ENCODE measurements at places on chromosomes 7 and 10.

GRCh38 chr10:132146271-132146671 lies 40.5 kb upstream of the DPYSL4 start:
- DNase-seq = no peak

DNA sequence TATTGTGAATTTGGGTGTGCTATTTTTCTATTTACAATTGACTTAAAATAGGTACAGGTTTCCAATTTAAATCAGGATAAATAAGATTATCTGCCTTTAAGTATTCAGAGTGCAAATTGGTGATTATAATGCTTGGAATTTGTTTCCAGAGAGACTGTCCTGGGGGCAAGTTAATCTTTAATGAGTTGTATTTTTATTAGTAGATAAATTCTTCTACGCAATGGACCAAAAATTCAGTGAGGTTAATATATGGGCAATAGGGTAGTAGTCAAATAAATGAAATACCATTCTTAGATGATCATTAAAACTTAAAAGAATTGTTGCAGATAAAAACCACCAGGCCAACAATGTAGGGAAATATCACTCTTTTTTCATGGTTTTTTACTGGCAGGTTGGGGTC lies 3.4 kb downstream of the BICC1 start:
- DNase-seq = no peak

DNA sequence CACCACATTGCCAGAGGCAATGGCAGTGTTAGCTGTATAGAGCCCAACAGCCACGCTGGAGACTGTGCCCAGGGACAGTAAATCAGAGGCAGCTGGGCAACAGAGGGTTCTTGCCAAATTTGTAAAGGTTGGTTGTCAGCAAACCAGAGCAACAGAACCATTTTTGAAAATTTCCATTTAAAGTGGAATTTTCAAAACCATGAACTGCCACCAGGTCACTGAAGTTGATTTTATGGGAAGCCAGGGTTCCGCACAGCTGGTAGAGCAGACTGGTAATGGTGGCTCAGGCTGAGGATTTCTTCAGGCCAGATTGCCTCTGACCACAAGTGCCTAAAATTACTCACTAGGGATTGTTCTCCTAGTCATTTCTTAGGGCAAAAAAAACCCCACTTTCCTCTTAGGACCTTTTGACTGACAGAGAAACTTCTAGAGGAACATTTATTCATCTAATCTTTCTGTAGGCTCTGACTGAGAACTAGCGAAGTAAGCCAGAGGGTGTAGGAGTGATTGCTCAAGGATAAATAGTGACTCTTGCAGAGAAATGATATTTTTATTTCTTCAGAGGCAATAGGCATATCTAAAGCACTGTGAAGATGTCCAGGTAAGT lies 342.4 kb downstream of the BBS9 start:
- no peak for DNase-seq

GRCh38 chr10:101843032-101844021 lies at the start of gene KCNIP2:
TSS of gene KCNIP2 (minus strand) at chr10:101843800. CDS start at chr10:101843568, 232 bp downstream.
- DNase-seq = no peak

- DNase-seq = no peak
Measured at GRCh38 chr10:27744802-27745731, 552 bp downstream of the MKX start.

Data from GM04504 (cell line).